ENCODE measurements at places on chromosomes 13 and 19.
A peak's percentile ranks its signal among the peaks of the same experiment; 100 is the strongest.

GRCh38 chr13:63855457-63856118 lies 2439.9 kb upstream of the PCDH20 start:
- DNase-seq: no peak

GRCh38 chr13:99357131-99357596 lies 50.0 kb upstream of the GPR183 start:
- DNase-seq: no peak

DNA sequence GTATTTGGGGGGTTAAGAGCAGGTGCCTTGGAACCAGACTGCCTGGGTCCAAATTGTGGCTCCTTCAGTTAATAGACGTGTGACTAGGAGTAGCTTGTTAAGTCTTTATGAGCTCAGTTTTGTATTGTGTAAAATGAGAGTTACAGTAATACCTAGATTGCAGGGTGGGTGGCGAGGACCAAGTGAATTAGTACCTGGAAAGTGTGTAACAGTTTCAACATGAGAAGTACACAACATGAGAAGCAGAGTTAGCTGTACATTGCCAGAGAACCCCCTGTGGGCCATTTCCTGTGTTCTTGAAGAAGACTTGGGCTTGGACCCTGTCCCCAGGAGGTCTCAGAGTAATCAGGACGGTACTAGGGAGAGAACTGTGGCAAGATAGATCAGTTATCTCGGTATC lies 36.8 kb downstream of the PPP2R1A start:
- DNase-seq: peak; percentile 18

GRCh38 chr13:74571811-74572210 lies 437.6 kb upstream of the KLF12 start:
- no peak for DNase-seq
